Eye (tissue), 1 donor: ENCODE measurements at places on chromosomes 5 and 9.

- no peak for DNase-seq
These were observed 226.1 kb downstream of the GOLPH3 start for GRCh38 chr5:31948006-31948405.

- DNase-seq = no peak
These were observed 384.6 kb downstream of the MLLT3 start for GRCh38 chr9:20237686-20238085.

DNA sequence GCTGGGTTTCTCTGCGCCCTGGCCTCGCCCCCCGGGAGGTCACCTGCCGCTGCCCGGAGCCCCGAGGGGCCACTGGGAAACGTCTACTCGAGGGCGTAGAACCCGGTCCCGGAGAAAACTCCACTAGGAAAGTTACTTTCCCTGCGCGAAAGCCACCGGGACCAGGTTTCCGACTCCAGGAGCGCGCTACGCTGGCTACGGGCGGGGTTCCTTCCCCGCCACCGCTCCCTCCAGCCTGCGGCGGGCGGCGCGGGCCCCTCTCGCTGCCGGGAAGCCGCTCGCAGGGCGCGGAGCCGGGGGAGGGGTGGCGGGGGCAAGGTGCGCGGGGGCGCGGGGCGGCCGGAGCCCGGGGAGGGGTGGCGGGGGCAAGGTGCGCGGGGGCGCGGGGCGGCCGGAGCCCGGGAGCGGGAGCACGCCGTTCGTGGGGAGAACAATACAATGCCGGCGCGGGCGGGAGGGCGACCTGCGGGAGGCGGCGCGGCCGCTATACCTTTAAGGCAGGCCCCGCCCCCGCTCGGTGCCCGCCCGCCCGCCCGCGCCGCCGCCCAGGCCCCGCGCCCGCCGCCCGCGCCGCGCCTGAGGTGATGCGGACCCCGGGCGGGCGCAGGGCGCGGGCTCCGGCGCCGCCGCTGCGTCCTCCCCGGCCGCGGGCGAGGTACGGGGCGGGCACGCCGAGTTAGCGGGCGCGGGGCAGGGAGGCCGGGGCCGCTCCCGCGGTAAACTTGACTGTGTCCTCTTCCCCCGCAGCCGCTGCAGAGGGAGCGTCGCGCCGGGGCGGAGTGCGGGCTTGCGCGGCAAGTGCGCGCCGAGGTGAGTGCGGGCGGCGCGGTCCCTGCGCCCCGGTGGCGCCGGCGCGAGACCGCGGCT, 278.1 kb downstream of the AOPEP start:
- DNase-seq = no peak

DNA sequence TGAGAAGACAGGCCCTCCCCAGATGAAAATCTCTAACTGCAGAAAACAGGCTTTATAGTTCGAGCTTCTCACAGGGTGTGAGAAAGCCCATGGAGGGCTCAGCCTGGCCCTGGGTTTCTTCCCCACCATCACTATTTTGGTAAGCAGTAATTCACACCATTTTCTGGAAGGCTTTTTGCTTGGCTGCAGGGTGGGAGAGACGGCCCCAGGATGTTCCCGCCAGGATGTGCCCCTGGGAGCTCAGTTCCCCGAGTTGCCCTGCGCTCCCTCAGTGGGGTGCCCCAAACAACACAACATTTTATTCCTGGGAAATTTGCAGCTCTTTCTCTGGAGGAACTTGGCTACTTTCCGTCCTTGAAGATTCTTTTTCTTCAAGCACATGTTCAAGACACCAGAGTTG, 100.8 kb downstream of the HSD17B3 start:
- no peak for DNase-seq

GRCh38 chr5:134136771-134137170, 22.3 kb downstream of the TCF7 start:
- DNase-seq = no peak

- DNase-seq = no peak
These were observed 64.6 kb upstream of the GRIA1 start for GRCh38 chr5:153425914-153426313.

DNA sequence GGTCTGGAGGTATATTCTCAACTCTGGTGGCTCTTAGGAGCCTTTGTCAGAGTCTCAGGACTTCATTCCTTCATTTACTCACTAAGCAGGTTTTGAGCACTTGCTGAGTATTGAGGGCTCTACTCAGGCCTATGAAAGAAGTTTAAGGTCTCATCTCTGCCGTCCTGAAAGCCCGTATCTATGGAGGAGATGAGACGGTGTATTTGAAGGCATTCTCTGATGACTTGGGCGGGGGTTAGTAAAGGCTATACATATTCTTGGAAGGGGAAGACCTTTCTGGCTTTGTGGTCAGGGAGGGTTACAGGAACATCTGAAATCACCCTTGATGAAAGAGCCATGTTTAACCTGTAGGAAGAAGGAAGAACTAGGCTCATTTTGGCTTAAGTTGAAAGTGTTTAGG, 21.9 kb downstream of the RASGRF2 start:
- no peak for DNase-seq

DNA sequence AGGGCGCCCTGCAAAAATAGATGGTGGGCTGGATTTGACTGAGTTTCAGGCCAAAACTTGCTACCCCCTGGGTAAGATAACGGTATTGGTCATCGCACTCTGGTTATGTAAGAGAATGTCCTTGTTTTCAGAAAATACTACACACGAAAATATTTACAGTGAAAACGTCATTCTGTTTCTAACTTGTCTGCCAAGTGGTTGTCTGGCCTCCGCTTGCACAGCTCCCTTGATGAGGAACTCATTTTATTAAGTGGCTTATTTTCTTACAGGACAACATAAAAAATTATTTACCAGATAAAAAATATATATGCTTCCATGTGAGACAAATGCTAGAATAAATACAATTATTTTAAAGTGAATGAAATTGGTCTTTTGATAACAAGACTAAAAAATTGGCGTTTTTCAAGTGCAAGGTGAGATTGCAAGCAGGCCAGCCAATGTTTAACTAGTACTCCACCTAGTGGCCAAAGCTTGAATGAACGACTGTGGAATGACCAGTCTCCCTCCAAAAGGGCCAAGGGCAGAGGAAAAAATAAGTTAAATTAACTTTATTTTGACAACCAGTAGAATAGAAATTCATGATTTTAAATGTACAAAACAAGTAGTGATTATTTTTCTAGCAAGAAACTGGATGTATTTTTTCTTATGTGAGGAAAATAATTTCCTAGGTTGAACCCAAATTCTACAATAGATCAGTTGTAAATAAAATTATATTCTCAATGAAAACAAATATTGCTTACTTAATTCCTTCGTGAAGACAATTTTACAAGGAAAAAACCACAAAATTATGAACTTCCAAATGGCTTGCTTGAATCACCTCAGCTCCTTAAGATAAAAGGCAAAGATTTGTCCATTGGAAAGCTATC, 93.2 kb downstream of the ZFAND5 start:
- peak; percentile 84 for DNase-seq

GRCh38 chr9:20040991-20041696, 252.3 kb upstream of the SLC24A2 start:
- DNase-seq = peak; percentile 56
